ENCODE measurements at places on chromosomes 1 and 21.

GRCh38 chr1:201025571-201026002 is 2.1 kb upstream of the KIF21B start:
- DNase-seq: no peak

- no peak for DNase-seq
These were observed 574.7 kb upstream of the ZP4 start for GRCh38 chr1:238465449-238465848.

DNA sequence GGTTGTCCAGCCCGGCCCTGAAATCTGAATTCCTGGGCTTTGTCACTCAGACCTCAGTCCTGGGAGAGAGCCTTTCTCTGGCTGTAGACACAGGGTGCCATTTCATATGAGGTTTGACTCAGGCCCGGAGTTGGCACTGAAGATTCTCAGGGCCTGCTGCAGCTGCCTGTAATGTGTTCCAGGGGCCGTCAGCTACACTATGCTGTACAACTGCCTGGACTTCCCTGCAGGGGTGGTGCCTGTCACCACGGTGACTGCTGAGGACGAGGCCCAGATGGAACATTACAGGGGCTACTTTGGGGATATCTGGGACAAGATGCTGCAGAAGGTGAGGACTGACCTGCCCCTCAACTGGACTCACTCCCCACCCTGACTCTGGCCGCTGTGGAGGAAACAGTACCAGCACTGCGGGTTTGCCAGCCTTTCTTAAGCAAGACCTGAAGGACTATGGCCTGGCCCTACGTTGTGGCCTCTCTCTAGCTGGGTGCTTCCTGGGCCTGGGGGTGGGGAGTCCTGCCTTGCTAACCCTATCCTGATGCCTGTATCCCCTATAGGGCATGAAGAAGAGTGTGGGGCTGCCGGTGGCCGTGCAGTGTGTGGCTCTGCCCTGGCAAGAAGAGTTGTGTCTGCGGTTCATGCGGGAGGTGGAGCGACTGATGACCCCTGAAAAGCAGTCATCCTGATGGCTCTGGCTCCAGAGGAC is 18.9 kb downstream of the FAAH start:
- no peak for DNase-seq

DNA sequence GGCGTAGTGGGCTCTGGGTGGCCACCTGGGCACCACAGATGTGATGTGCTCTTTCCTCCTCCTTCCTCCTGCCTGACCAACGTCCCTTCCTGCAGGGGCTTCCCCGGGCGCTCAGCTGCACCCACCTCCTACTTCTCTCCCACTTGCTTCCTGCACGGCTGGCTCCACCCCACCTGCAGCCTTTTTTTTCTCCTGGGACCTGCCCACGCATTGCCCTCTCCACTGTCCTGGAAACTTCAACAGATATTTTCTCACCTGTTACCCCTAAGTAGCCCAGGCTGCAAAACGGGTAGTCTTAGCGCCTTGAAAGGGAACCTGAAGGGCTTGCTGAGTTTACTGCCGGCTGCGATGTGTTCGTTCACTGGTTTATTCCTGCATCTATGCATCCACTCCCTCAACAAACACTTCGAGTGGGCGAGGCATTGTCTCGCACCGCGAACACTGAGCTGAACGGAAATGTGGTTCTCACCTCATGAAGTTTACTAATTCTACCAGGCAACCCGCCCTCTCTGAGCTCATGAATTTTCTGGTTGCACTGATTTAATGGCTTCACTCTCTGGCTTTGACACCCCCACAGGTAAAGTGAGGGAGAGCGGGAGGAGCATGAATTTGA is 23.6 kb downstream of the ZBTB18 start:
- DNase-seq: peak; percentile 61

DNA sequence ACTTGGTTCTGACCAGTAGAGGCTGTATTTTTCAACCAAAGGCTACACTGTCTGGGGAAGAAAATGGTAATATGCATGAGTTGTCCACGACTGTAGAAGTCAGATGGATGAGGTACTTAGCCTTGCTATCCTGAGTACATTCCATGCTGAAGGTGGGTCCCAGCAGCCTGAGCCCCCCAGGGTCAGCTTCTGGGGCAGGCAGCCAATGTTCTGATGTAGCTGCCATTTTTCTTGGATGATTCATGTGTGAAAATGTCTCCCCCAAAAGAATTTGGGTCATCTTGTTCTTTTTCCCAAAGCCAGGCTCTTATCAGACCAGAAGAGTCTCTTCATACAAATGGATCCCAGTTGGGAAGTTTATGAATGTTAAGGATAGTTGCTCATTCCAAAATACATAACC is 172.2 kb upstream of the UBE2U start:
- no peak for DNase-seq

DNA sequence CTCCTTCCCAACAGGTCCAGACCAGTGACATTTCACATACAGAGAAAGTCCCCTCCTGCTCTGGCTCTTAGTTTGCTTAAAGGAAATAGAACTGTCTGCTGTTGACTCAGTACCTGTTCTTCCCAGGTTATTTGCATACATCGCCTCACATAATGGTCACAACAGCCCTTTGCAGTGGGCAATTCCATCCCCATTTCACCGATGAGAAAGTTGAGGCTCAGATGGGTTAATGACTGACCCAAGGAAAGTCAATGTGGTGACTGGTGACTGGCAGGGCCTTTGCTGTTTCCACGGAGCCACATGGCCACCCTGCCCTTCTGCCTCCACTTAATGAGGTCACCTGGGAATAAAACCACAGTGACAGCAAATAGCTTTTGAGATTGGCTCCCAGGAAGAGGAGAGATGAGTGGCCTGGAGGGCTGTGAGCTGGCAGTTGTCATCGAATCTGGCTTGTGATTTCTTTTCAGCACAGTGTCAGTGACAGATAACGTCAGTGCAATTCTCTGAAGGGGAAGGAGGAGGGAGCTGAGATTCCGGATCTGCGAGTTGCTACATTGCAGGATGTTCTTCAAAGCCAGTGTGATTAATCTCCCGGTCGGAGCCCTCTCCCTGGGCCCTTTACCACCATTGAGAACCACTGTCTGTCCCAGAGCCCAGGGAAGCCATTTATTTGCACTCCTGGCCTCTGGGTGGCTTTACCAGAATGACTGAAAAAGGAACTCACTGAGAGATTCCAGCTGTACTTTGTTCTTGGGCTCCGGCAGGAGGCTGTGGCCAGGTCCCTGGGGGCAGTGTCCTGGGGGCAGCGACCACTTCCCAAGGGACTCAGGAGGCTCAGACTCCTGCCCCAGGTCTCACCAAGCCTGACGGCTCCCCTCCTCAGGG is 117.2 kb downstream of the CNIH3 start:
- no peak for DNase-seq

DNA sequence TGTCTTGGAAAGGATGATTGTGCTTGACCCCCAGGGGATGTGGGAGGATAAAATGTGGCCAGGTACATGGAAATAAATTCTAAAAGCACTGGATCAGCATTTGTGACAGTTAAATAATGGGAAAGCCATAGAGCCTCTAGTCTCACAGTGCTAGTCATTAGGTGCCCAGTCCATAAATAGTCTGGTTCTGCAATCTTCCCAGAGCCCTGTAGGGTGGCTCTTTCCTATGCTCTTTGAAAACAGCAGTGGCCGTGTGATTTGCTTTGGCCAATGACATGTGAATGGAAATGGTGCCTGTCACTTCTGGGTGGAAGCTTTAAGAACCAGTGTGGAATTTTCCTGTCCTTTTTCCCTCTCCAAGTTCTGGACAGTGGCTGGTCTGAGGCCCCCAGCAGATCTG is 113.2 kb downstream of the TRABD2B start:
- no peak for DNase-seq

GRCh38 chr1:105243969-105244368 is 1494.3 kb downstream of the AMY1C start:
- no peak for DNase-seq

DNA sequence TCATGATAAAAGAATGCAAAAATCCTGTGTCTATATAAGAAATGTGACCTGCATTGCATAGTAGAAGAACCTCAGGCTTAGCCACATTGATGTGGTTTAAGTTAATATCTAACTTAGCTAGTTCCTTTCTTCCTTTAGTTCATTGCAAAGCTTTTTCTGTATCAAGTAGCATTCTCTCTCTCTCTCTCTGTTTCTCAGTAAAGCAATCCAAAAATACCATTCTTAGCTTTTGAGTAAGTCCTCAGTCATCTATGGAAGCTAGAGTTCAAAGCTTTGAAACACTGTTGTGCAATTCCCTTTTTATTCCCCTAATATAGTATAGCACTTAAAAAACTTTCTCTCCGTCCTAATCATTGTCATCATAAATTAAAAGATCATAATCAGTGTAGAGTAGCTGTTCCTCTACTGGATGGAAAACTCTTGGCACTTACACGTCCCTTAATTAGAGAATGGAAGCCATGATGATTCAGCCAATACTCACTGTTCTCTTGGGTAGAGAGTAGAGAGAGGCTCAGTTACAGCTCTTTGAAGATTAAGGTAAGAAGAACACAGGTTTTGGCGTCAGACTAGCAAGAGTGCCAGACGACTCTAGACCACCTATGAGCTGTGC is 350.3 kb upstream of the LYPLAL1 start:
- DNase-seq: no peak

DNA sequence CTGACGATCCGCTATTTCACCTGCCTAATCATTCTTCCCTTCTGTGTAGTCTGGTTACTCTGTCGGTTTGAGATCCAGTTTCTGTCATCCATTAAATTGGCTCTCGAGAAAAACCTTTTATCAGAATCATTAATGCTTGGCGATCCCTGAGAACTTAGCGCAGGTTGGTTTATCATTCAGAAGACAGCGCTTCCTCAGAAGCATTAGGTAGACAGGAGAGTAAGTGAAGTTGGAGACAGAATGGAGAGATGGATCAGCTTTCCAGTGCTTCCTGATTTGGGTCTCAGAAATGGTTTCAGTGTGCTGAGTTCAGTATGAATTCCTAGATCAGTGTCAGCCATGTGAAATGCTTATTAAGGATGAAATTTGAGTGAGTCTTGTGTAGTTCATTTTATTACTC is 1.3 kb downstream of the USP1 start:
- no peak for DNase-seq

DNA sequence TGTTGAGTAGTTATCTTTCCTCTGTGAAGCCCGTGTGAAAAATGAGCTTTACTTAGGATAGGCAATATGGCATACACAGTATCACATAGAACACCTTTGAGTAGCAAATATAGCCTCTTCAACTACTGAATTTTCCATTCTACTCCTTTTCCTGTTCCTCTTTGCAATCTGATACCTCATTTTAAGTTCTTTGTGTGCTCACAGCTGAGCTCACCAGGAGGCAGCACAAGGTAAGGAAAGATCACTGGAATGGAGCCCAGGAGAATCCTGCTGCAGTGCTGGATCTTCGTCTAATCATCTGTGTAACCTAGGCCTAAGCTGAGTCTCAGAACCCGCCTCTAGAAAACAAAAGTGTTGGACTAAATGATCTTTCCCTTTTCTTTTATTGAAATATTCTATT is 171.0 kb downstream of the LRRC40 start:
- no peak for DNase-seq

- no peak for DNase-seq
These were observed 58.3 kb upstream of the TARBP1 start for GRCh38 chr1:234537236-234537635.

GRCh38 chr1:56125316-56125715 is 454.0 kb downstream of the PLPP3 start:
- no peak for DNase-seq
